Omental fat pad (tissue), 4 donors: ENCODE measurements at places on chromosomes 6 and 20. TPM values are rescaled to one million over a fixed set of nuclear protein-coding genes. Genes with fewer than 3 reads are reported as not detected.

CASS4 gene
- total RNA-seq = 5.3 TPM

DNA sequence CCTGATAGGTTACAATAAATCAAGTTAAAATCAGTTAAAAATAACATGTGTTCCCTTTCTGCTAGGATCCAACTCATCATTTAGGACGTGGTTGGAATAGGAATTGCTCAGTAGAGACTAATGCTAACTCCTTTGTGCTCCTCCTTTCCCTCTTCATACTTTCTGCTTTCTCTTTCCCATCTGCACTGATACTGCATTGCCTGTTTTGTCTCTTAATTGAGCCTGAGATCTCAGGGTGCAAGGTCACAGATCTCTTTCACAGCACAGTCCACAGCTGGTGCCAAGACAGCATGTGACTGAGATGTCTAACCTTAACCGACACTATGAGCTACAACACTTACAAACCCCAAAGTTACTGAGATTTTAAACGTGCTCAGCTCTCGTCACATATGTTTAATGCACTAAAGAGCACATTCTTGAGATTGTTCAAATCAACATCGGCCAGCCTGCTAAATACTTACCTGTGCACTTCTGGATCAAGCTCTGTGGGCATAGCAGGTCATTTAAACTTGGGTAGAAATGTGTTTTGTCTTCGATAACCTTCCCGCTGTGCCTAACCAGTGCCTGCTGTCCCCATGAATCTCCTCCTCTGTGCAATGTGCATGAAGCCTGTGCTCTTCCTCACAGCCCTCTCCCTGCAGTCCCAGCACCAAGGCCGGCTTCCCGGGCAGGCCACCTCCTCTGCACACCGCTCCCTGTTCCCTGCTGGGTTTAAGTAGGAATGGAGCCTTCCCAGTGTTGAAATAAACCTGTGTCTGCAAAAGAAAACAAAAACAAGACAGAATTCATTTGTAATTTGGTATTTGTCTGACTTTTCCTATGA lies 39.6 kb upstream of the AFDN start:
- no peak for DNase-seq

PRSS16 gene
- 2.5 TPM for total RNA-seq

DNA sequence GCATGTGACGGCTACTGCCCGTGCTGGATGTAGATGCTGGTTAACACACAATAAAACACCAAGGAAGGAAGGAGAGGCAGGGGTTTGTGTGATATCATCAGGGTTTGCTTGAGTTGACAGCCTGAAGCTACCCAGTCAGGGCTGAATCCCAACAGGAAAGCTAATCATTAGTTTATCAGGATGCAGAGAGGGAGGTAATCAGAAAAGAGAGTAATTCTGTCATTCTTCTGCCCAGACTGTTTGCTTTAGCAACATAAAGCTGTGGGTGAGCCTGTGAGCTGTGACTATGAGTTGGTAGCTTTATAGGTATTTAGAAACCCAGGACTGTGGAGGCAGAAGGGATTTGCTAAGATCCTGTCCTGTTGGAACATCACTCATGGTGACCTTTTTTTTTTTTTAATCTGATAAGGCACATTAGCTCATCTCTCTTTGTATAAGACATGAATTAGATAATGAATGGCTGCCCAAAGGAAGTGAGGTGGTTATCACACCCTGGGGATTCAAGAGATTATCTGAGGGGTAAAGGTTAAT lies 79.3 kb downstream of the CAP2 start:
- DNase-seq = no peak

DNA sequence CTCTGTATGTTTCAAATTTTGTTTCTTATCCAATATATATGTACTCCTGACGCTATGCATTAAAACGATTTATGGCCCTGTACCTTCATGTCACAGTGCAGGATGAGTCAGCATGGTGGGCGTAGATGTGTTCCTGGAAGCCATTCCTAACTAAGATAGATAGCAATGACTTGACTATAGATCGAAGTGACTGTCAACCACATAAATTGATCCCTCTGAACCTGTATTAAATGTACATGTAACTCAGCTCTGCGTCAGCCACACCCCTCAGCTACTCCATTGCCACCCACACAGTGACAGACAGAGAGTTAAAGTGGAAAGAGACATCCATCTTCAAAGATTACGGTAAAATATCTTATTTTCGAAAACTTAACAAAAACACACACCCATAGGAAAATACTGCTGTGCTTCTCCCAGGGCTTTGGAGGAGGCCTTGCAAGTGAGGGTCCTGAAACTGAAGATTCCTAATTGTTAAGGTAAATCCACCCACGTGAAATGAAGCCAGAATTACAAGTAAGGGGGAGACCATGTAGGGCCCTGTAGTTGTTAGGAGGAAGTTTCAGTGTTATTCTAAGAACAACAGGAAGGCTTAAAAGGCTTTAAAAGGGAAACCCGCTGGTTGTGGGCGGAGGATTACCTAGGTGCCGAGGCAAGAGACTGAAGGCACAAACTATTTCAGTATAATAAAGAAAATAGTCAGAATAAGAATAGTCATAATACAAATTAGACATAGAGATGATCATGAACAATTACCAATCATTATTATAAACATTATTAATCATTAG lies 10.3 kb upstream of the RAD21L1 start:
- no peak for DNase-seq

DNA sequence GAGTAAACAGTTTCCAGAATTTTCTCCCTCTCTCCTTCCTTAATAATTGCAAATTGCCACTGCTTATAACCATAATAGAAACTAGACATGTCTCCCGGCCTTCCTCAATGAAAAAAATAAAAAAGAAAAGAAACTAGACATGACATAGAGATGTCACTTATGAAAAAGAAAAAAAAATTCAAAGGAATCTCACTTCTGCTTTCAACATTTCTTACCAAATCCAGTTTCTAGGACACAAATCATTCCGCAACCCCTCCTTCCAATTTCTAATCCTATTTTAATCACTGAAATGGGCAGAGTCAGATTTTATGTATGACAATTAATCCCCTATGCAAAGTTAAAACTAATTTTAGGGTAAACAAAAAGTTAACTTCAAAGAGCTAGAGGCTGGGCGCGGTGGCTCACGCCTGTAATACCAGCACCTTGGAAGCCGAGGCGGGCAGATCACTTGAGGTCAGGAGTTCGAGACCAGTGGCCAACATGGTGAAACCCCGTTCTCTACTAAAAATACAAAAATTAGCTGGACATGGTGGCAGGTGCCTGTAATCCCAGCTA lies 40.1 kb upstream of the EEF1A1 start:
- DNase-seq = no peak

- DNase-seq = no peak
Observed at GRCh38 chr20:22808628-22809027, 224.3 kb upstream of the FOXA2 start.

- no peak for DNase-seq
Observed at GRCh38 chr6:53992522-53992921, 118.7 kb upstream of the MLIP start.

DNA sequence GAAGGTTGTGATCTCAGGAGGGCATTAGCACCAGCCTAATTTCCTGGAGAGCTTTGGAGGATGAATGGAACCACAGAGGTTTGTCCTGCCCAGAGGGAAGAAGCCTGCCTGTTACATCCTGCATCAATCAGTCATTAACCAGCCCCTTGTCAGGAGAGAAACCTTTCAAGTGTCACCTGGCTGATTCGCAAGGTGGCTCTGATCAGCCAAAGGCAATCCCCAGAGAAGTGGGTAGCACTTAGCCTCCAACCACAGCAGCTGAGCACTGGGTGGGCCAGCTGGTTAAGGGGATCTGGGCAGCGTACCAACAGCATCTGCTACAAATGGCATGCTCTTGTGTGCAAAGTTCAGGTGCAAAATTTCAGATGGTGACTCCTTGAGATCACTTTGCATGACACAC lies 26.9 kb downstream of the ANKEF1 start:
- no peak for DNase-seq

- DNase-seq = no peak
Observed at GRCh38 chr20:35385733-35386132, 26.0 kb downstream of the UQCC1 start.

DNA sequence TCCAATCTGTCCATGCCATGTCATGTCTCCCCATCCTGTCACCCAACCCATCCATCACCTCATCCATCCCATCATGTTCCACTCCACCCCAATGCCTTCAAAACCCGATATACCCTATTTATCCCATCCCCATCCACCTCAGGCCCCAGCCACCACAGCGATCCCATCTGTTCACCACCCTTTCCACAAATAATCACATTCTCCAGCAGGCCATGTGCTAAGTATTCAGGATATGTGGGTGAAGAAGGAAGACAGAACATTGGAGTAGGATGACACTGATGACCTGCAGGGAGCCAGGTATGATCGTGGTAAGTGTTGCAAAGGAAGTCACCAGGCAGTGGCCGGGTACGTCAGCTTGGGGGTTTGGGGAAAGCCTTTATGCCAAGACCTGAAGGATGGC lies 48.8 kb downstream of the NPEPL1 start:
- DNase-seq = no peak

GRCh38 chr6:24740861-24741260 lies 21.9 kb upstream of the C6orf62 start:
- no peak for DNase-seq

GRCh38 chr6:158879180-158879579 lies 60.0 kb upstream of the EZR start:
- no peak for DNase-seq

CTCFL gene
- not detected for total RNA-seq

DNA sequence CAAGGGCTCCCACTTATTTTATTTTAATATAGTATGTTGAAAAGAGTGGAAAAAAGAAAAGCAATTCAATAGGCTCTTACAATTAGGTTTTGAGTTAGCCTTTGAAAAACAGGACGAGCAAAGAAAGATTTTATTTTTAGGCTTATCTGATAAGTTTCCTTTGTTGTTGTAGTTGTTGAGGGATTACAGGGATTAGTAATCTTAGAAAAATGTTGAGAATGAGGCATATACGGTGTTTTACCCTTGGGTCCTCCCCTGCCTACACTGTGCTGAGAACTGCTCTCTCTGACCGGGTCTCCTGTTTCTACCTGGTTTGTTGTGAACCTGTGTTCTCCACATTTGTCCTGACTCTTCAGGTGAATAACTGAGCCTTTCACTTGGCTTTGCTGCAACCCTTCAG lies 16.7 kb downstream of the TRAPPC3L start:
- DNase-seq = no peak

HSPA12B gene
- 7.7 TPM for total RNA-seq

GRCh38 chr6:56368491-56368890 lies 121.1 kb upstream of the COL21A1 start:
- no peak for DNase-seq

PIGU gene
- 10.2 TPM for total RNA-seq

DNA sequence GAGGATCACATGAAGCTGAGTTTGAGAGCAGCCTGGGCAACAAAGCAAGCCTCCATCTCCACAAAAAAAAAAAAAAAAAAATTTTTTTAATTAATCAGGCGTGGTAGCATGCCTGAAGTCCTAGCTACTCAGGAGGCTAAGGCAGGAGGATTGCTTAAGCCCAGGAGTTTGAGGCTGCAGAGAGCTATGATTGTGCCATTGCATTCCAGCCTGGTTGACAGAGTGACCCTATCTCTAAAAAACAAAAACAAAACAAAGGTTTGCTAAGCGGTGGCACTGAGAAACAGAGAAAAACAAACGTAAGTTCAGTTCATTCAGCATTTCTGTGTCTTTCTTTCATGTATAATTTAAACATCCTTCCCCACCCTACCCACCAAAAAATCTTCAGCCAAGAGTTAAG lies 78.4 kb downstream of the ANKS1A start:
- no peak for DNase-seq

DNA sequence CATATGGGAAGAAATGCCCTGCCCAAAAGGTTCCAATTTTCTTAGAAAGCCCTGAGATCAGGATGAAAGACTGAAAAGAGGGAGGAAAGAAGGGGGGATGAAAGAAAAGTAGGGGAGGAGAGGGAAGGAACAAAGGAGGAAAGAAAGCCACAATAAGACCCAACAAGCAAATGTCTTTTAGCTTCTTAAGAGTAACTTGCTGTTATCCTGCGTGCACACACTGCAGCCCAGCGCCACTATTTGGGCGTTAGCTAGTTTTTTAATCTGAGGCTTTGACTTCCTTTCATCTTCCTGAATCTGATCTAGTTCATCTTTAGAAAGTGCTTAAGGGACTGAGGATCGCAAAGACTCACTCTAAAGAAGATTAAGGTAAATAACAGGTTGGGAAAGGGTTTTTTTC lies 77.4 kb upstream of the HDDC2 start:
- DNase-seq = no peak

DNAAF9 gene
- total RNA-seq = 30.3 TPM

DNA sequence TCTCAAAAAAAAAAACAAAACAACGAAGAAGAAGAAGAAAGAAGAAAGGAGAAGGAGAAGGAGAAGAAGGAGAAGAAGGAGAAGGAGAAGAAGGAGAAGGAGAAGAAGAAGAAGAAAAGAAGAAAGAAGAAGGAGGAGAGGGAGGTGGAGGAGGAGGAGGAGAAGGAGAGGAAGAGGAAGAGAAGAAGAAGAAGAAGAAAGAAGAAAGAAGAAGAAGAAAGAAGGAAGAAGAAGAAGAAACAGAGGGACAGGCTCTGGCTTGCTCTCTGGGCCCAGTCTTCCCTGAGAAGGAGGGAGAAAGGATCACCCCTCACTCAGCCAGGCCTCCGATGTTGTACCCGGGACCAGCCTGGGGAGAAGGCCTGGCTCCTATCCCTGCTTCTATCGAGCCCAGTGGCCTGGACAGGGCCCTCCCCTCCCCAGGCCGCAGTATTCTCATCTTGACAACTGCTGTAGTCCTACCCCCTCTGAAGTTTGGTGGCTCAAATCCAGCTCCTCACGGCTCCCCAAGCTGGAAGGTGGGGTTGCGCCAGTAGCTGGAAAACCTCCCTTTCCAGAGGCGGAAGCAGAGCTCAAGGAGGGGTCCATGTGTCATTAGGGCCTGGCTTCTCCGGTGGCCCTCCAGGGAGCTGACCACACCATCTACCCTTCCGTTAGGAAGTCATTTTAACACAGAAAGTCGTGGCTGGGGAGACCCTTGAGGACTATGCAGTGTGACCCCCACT lies 18.9 kb downstream of the C6orf132 start:
- DNase-seq = no peak

CDC25B gene
- total RNA-seq = 29.3 TPM

- no peak for DNase-seq
Observed at GRCh38 chr6:105982761-105983540, 103.2 kb upstream of the PRDM1 start.
